ENCODE measurements at places on chromosomes 4 and X.
A peak's percentile ranks its signal among the peaks of the same experiment; 100 is the strongest.

GRCh38 chr4:38170338-38171169 is 210.4 kb downstream of the PTTG2 start:
- no peak for DNase-seq

- DNase-seq = no peak
Measured at GRCh38 chr4:129821073-129821472, 725.1 kb downstream of the C4orf33 start.

DNA sequence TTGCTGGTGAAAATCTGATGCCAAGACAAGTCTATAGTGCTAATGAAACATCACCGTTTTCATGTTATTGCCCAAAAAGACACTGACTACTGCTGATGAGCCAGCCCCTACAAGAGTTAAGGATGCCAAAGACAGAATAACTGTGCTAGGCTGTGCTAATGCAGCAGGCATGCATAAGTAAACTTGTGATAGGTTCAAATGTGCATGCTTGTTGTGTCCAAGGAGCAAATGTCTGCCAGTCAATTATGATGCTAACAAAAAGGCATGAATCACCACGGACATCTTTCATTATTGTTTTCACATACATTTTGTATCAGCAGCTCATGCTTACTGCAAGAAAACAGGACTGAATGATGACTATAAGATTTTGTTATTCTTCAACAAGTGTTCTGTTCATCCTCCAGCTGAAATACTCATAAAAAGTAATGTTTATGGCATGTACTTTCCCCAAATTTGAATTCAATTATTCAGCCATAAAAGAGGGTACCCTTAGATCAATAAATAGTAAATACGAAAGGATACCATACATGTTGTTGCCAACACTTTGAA is 306.9 kb upstream of the ARSJ start:
- no peak for DNase-seq

DNA sequence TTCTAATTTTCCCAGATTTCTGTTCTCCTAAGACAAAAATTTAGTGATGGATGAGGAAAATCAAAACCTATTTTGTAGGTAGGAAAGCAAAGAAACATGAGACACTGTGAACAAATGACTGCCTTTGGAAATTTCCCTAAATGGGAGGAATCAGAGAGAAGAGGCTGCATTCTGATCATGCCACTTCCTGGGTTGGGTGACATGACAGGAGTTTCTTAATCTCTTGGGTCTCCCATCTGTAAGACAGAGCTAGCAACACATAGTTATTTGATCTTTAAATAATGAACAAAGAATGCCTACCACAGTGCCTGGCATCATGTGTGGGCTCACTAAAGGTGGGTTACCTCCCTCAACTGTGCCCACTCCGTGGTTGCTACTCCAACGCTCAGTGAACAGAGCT is 57.1 kb downstream of the CCDC149 start:
- no peak for DNase-seq

DNA sequence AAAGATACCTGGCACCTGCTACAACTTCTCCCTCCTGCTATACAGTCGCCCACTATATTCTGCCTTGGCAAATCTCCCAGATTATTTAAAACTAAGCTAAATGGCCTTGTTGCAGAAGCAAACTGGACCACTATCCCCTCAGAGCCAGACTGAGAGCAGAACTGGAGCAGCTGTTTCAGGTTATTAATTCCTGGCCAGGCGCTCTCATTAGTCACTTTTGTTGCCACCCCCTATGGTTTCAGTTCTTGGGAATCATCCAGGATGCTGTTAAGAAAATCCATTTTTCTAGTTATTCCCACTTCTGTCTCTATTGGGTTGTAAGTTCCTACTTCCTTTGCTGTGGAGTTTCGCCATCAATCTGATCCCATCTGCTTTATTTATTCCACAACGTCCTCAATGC is 30.1 kb downstream of the ADGRA3 start:
- DNase-seq = no peak

DNA sequence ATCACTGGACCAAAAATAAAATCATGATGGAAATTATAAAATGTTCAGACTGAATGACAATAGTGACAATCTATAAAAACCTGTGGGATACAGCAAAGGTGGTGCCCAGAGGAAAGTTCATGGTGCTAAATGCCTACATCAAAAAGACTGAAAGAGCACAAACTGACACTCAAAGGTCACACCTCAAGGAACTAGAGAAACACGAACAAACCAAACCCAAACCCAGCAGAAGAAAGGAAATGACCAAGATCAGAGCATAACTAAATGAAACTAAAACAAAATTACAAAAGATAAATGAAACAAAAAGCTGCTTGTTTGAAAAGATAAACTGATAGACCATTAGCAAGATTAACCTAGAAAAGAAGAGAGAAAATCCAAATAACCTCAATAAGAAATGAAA is 78.7 kb downstream of the ANAPC10 start:
- DNase-seq = no peak

- no peak for DNase-seq
Measured at GRCh38 chrX:154307202-154307601, 11.6 kb downstream of the TKTL1 start.

DNA sequence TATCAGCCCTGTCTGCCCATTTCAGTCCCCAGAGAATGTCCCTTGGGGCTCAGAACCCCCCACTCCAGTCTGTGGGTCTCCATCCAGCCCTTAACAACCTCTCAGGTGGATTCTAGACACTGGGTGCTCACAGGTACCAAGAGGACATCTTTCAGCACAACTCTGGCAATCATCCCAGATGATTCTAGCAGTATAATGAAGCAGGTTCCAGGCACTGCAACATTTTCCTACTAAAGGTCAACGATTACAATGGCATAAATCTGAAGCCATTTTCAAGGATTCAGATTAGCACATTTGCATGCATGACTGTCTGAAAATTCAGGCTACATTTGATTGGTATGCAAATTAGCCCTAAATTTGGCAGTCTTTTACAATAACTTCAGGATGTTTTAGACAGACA is 10.0 kb downstream of the SLC2A9 start:
- DNase-seq = no peak

GRCh38 chrX:106599411-106599810 is 12.4 kb upstream of the RADX start:
- no peak for DNase-seq

GRCh38 chr4:8218371-8219031 is 19.4 kb downstream of the SH3TC1 start:
- DNase-seq = no peak

DNA sequence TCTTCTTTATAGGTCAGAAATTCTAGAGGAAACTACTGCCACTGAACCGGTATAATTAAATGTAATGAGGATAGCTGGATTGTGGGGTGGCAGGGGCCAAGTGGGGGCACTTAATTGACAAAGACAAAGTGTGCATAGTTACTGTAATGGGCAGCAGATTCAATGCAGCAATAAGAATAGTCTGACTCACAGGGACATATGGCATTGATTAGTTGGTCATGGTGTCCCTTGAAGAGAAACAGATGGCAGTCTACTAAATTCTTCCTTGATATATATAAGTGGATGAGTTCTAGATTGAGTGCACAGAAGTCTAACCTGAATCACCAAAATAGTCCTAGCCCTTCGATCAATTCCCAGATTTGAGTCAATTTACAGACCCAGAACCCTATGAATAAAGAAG is 31.6 kb downstream of the ETDC start:
- no peak for DNase-seq

- DNase-seq = no peak
Measured at GRCh38 chr4:37101182-37101581, 143.4 kb upstream of the NWD2 start.

DNA sequence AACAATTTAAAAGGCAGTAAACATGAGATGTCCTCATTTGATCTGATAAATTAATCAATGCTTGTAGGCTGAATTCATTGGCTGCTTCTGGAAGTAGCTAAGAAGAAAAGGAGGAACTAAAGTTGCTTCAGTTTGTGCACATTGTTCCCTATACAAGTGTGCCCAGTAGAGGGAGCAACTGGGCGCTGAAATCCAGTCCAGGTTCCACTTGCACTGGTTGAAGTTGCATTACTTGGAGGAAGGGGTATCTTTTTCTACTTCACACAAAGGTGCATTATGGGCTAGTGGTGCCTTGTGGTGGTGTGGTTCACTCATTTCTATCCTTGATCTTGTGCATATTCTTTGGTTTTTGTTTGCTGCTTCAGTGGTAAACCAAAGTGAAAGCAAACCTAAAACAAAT is 67.9 kb upstream of the SOX3 start:
- no peak for DNase-seq

- no peak for DNase-seq
Measured at GRCh38 chr4:91099666-91100065, 972.5 kb downstream of the CCSER1 start.

DNA sequence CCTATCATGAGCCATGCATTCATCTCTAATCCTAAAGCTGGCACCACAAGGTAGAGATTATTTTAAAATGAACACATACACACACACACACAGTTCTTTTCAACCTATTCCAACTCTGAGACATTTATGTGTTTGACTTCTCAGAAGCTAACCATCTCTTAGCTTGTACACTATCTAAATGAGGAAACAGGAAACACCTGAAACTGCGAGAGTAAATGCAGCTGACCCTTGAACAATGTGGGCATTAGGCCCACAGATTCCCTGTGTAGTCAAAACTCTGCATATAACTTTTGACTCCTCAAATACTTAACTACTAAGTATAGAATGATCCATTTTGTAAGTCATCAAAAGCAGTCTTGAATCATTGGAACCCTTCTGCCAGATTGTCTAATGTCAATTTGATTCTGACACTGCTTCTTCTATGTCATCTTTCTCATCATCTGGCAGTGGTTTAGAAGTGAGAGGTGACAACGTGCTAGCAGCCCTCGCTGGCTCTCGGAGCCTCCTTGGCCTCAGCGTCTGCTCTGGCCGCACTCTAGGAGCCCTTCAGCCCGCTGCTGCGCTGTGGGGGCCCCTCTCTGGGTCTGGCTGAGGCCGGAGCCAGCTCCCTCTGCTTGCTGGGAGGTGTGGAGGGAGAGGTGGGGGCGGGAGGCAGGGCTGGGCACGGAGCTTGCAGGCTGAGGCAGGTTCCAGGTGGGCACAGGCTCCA is 21.4 kb upstream of the IL15 start:
- no peak for DNase-seq

GRCh38 chr4:145898466-145898865 is 40.2 kb downstream of the ZNF827 start:
- no peak for DNase-seq

DNA sequence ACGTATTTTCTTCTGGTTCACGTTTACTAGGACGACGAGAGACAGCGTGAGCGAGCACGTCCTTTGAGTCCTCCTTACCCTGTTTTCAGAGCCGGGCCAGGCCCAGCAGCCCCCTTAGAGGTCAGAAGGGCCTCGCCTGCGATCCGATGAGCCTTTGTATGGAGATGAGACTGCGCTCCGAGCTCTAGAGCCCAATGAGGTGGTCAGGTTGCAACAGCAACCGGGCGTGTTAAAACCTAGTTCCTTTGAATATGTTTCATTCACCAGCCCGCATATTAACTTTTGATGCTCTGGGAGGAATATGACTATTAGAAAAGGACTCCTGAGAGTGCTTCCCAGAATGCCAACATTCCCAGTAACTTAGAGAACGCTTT is 55.6 kb upstream of the TADA2B start:
- no peak for DNase-seq

DNA sequence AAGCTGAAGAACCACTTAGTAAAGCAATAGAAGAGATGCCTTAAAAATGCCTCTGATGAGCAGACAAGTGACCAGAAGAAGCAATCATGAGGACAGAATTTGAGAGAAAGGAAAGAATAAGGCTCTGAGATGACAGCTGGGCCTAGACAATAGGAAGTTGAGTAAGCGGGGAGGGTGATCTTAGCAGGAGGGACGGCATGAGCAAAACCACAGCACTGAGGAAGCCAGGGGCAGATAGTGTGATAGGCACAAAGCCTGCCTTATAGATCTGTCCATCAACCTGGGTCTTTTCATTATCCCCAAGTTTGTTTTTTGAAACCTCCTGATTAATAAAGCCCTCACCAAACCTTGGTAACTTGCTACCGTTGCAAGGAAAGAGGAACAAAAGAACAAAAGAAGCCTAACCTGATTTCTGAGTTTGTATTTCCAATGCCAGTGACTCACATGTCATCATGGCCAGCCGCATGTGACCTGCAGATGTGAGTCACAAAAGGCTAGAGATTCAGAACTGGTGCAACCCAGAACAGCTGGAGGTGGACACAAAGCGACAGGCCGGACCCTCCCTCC is 55.7 kb upstream of the PPARGC1A start:
- DNase-seq = peak; percentile 5

- no peak for DNase-seq
Measured at GRCh38 chrX:154488336-154489075, 1.9 kb downstream of the SLC10A3 start.

DNA sequence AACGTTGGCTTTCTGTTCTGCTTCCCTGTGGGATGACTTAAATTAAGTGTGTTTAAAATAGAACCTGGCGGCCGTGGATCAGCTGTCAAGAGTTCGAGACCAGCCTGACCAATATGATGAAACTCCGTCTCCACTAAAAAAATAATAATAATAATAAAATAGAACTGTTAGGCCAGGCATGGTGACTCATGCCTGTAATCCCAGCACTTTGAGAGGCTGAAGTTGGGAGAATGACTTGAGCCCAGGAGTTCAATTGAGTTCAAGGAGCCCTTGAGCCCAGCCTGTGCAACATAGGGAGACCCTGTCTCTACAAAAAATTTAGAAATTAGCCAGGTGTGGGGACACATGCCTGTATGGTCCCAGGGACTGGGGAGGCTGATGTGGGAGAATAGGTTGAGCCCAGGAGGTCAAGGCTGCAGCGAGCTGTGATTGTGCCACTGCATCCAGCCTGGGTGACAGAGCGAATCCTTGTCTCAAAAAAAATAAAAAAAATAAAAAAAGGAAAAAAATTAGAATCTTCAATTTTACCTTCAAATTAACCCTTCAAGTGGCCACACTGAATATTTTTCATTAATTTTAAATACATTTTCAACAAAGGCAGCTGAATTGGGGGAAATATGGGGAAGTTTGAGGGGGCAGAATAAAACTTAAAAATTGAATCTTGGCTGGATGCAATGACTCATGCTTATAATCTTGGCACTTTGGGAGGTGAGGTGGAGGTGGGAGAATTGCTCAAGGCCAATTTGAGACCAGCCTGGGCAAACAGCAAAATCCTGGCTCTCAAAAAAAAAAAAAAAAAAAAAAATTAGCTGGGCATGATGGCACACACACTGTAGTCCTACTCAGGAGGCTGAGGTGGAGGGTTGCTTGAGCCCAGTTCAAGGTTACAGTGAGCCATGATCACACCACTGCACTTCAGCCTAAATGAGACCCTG is 31.8 kb upstream of the HSD17B13 start:
- DNase-seq = no peak

DNA sequence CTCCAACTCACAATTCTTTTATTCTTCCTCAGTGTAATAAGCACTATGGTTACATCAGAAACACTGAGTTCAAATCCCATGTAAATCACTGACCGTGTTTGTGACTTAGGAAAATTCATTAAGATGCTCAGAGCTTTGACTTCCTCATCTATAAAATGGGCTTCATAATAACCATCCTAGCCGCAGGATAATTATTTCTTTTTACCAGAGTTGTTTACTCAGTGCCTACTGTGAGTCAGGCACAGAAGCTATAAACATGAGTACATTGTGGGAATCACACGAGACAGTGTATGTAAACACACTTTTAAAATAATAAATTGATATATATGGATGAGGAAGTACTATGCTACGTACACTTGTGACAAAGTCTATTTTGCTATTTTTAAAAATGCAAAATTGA is 296.3 kb upstream of the TENM3 start:
- DNase-seq = no peak
